ENCODE measurements at places on chromosomes 11 and 22. TPM values are rescaled to one million over a fixed set of nuclear protein-coding genes. Genes with fewer than 3 reads are reported as not detected.

DNA sequence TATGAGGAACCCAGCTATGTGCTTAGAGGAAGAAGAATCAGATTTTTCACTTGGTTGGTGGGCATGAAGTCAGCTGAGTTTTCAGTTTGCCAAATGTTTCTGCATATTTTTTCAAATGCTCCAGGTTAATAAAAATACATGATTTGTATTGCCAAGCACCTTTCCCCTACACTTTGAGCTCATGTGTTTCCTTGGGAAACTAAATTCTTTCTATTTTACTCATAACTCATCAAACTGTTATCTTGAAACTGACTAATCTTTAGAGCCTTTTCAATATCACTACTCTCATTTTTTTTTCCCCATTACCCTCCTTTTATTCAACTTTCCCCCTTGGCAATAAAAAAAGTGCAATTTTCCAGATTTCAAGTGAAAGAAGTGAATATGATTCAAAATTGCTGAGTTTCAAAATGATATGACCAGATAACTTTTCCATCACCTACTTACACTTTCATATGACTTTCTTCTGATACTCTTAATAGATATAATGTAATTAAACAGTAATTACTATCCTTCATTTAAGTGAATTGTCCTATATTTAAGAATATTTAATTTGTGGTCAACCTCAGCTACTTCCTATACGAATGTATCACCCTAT is 91.9 kb upstream of the SOX6 start:
- no peak for DNase-seq

DNA sequence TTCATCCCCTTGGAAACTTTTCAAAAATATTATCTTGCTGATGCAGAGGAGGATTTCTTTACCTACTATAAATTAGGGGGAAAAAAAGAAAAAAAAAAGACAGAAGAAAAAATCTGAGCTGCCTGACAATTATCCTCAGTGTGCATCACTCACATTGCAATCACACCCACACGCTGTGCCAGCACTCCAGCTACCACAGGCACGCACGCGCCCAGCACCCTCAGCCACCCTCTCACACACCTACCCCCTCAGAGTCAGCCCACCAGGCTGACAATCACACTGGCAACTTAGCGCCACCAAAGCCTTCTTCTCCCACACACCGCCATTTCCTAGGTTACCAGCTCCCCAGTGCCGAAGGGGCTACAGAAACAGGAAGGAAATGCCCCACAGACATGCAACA is 236.1 kb downstream of the KCNA4 start:
- no peak for DNase-seq

DNA sequence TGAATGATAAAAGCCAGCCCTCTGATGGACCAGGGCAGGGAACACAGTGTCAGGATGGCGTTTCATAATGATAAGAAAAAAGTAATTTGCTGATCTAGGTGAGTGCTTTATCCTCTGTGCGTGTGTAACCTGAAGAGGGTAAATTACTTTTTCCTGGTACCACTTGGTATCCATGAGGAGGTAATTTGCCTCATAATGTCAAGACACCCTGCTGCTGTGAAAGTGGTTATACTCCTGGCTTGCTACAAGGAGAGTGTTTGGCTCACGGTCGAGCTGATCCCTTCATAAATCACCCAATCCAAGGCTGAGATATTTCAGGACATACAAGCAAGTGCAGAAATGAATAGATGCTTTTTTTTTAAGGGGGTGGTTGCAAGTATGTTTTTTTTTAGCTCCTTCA is 207.2 kb upstream of the PGR start:
- DNase-seq = no peak

Gene MRPL23
- 79.0 TPM for total RNA-seq

Gene MYO18B
- total RNA-seq = 0.03 TPM

Gene KCNJ11
- total RNA-seq = 6.9 TPM

DNA sequence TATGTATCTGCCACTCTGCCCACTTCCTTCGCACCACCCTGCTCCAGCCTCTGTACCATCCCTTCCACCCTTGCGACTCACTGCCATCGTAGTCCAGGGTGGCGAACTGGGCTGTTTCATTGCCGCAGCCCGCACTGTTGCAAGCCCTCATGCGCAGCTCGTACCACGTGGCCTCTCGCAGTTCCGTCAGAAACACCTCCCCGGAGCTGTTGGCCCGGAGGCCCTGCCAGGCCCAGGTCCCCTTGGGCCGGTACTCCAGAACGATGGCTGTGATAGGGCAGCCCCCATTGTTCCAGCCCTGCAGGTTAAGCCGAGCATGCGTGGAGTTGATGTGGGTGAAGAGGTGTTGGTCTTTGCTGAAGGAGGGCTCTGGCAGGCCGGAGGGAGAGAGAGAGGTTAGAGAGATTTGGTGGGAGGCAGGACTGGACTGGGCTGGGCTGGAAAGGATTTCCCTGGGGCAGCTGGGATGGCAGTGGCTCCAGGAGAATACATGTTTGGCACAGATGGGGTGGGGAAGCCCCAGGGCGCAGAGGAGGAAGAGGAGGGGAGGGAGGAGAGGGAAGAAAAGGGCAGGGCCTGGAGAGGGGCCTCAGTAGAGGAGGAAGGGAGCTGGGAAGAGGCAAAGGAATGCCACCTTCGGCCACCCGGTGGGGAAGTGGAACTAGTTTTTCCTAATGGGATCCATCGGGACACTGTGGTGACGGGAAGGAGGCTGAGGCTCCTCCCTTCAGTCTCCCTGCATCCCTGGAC is 109.6 kb downstream of the CEP164 start:
- DNase-seq = no peak

DNA sequence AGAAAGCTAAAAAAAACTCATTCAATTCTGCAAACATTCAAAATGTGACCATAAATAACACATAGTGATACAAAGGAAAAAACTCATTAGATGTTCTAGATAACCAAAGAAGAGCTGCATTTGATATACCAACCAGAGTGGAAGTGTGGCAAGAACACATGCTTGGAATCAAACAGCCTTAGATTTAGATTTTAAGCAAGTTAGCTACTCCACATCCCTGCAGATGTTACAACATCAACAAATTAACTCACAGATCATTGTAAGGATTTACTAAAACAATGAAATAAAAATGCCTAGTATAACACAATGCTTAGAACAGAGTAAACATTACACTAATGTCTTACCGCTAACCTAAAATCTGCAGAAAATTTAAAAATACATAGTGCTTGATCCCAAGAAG is 114.0 kb upstream of the AKIP1 start:
- no peak for DNase-seq

GRCh38 chr22:22380098-22381030 is 128.2 kb downstream of the ZNF280B start:
- DNase-seq = no peak

Gene AGBL2
- 2.3 TPM for total RNA-seq

- no peak for DNase-seq
These were observed 62.7 kb upstream of the HORMAD2 start for GRCh38 chr22:30017375-30018223.

Gene RAG2
- not detected for total RNA-seq

GRCh38 chr11:34204396-34205279 is 99.2 kb downstream of the NAT10 start:
- no peak for DNase-seq

Gene OR8H1
- not detected for total RNA-seq

DNA sequence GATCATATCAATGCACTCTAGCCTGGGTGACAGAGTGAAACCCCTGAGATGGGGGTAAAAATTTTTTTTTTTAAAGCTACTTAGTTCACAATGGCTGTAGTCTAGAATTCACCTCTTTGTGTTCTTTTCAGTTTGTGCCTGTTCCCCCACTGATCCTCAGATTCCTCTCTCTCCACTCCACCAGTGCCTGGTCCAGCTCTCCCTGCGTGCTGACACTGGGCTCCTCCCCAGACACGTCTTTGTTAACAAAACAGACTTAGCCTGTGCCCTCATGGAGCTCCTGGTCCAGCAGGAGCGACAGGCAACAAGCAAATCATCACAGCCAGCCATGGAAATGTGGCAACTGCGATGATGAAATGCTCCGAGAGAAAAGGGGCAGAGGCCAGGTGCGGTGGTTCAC is 34.0 kb downstream of the IFT27 start:
- DNase-seq = no peak

DNA sequence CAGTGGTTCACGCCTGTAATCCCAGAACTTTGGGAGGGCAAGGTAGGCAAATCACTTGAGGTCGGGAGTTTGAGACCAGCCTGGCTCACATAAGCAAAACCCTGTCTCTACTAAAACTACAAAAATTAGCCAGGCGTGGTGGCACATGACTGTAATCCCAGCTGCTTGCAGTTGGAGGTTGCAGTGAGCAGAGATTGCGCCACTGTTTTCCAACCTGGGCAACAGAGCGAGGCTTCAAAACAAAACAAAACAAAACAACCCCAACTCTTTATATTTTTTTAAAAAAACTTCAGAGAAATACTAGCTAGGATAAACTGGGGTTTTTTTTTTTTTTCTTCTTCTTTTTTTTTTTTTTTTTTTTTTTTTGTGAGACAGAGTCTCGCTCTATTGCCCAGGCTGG is 31.8 kb upstream of the RAPSN start:
- DNase-seq = no peak

DNA sequence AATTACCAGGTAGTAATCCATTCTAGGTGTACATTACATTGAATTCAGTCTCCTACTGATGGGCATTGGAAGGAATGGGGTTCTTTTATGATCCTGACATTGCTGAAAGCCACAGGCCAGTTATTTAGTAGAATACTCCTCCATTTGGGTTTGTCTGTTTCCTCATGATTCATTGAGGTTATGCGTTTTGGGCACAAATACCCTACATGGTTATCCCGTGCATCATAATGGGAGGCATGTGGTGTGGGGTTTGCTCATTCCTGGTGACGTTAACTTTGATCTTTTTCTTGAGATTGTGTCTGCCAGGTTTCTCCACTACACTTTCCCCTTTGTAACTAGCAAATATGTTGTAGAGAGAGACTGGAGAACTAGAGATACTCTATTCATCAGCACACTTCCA is 5.5 kb downstream of the FOLR3 start:
- no peak for DNase-seq

GRCh38 chr11:128620309-128621100 is 33.1 kb upstream of the ETS1 start:
- no peak for DNase-seq

GRCh38 chr11:23138761-23139160 is 278.5 kb upstream of the CCDC179 start:
- no peak for DNase-seq

- DNase-seq = no peak
These were observed 16.1 kb downstream of the RPL3 start for GRCh38 chr22:39303358-39303757.

DNA sequence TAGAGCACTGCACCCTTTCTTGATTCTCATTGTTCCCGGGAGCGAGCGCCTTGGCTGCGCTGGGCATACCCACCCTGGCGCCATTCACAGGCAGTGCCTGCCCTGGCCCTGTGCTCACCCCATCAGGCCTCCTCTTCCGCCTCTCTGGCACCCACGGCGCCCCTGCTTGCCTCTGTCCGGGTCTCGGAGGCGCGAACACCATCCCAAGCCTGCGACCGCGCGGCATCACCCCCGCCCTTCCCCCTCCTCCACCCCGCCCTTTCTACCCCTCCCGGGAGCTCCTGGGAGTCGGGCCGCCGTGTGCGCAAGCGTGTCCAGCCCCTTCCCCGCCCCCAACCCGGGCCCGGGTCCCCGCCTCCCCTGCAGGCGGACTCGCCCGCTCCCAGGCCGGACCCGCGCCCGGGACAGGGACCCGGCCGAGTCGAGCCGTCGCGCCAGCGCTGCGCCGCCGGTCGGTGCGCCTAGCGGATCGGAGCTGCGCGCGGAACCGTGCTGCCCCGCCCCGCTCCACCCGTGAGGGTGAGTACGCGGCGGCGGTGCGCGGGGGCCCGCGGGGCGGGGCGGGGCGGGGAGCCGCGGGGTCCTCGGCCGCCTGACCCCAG is at the start of gene ST3GAL4:
Gene ST3GAL4 (plus strand): TSS at position 363 of the 602 bp plus-strand sequence. CDS start 50,470 bp downstream, outside the sequence.
- DNase-seq = peak; percentile 66

DNA sequence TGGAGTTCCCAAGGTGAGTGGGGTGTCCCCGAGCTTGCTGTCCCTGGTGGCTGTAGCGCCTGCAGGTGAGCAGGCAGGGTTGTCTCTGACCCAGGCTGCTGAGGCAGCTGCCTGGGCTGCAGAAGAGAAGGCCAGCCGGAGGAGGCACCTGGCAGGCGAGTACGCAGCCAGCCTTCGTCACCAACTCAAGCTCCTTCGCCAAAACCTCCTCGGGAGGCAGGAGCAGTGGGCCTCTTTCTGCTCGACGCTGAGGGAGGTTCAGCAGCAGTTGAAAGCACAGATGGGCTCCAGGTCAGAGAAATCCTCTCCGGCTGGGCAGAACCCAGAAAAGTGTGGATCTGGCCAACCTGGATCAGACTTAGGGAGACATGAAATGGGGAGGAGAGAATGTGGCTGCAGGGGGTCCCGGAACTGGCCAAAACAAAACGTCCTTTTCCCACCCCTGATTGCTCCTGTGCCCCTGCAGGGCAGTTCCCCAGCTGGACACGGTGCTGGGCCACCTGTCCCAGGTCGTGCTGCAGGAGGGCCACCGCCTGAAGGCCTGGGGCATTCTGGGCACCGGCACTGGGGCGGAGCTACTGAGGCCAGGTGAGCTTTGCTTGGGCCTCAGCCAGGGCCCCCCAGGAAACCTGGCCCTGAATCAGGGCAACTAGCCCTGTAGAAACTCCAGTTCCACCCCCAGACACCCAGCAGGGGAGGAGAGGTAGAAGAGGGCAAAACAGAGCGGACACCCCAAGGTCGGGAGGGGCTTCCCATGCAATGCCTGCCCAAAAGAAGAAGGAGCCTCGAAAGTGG is 56.7 kb downstream of the BTG4 start:
- no peak for DNase-seq

DNA sequence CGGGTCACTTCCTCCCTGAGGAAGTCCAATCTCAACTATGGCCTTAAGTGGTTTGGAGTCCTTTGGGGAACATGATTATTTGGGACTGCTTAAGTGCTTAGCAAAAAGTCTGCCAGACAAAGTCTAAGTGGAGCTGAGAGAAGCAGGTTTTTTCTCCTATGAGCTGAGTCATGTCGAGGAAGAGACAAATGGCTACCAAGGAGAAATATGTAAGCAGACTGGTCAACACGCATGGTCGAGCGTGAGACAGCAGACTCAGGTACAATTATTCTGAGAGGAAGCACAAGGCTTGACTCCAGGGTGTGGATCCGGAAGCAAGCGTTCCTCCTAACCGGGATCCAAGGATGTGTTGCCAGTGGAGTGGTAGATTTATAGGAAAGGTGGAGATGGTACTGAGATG is 30.6 kb downstream of the UBASH3B start:
- DNase-seq = no peak

DNA sequence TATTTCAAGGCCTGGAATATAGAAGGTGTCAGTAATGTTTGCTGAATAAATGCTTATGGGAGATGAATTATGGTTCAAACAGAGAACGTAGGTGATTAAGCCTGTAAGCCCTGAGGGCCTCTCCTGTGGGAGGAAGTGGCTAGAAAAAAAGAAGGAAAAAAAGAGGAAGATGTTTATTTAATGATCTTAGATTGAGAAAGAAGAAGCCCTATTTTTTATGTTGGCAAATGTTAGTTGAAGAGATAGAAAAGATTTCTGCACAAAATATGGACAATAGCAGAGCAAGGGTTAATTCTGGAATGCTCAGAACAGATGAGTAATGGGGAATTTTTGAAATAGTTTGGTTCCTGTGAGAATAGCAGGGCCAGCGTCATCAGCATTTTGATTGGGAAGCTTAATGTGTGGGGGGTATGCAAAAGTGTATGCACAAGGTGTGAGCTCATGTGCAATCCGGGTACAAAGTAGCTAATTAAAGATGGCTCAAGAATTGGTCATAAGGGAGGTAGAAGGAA is 95.7 kb downstream of the TEAD1 start:
- no peak for DNase-seq
